ENCODE measurements at places on chromosomes 11 and 22.

GRCh38 chr11:64859542-64860414, 15.3 kb upstream of the CDC42BPG start:
- no peak for DNase-seq

DNA sequence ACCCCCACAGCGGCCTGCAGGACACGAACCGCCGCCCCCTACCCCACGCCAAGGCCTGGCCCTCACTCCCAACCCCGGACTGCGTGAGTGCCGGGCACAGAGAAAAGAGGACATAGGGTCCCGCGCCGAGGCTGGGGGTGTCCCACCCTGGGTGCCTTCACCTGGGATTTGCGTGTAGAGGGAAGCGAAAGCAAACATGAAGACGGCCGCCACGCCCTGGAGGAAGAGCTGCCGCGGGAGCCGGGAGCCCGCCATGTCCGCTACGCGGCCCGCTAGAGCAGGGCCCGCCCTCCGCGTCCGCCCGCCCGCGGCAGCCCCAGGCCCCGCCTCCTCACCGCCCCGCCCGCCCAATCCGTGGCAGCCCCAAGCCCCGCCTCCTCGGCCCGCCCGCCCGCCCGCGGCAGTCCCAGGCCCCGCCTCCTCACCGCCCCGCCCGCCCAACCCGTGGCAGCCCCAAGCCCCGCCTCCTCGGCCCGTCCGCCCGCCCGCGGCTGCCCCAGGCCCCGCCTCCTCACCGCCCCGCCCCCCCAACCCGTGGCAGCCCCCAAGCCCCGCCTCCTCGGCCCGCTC, at the start of gene LMF2:
TSS of gene LMF2 (minus strand) at position 282 of the 570 bp plus-strand sequence. CDS start at position 255, 27 bp downstream.
- DNase-seq = no peak

- no peak for DNase-seq
These were observed 118.8 kb downstream of the RRAS2 start for GRCh38 chr11:14240221-14240620.

DNA sequence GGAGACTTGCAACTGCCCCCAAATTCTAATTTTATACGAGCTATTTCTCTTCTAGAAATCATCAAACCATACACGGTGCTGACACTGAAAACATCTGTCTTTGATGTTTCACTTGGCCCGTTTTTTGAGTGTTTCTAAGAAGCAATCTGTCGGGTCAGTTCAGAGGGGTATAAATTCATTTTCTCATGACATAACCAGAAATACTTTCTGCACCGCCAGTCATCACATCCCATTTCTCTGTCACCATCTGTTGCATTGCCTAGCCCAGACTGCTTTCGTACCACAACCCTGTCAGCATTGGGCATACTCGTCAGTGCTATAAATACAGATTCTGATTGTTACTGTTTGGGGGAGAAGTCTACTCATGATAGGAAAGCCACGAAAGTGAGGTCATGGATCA, 63.1 kb upstream of the CCDC90B start:
- no peak for DNase-seq

- DNase-seq = peak; percentile 75
These were observed 497.2 kb downstream of the NTM start for GRCh38 chr11:131867457-131868257.

- no peak for DNase-seq
These were observed 34.7 kb upstream of the SEPTIN5 start for GRCh38 chr22:19679522-19680101.

GRCh38 chr11:121071846-121072450, 29.1 kb upstream of the TECTA start:
- no peak for DNase-seq

DNA sequence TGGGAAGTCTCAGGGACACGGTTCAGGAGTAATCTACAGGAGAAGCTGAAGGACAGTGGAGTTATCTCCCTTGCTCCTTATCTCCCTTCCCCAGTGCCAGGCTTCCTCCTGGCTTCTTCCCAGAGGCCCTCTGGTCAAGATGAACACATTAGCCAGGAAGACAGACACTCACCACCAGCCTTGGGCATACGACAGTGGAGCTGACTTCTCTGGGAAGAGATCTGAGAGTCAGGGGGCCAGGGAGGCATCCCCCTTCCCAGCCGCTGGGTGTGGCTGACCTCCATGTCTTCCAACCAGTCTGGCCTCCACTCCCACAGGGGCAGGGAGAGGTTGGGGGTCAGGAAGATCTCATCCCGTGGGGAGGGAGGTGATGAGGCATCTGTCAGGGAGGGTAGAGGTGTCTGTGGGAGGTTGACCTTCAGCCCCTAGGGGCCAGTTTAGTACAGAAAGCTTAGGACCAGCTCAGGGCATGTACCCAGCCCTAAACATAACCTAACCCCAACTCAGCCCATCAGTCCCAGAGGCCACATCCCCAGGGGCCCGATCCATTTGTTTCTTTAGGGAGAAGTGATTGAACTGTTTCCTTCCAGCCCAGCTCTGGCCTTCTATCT, 12.7 kb downstream of the ROBO4 start:
- DNase-seq = no peak

DNA sequence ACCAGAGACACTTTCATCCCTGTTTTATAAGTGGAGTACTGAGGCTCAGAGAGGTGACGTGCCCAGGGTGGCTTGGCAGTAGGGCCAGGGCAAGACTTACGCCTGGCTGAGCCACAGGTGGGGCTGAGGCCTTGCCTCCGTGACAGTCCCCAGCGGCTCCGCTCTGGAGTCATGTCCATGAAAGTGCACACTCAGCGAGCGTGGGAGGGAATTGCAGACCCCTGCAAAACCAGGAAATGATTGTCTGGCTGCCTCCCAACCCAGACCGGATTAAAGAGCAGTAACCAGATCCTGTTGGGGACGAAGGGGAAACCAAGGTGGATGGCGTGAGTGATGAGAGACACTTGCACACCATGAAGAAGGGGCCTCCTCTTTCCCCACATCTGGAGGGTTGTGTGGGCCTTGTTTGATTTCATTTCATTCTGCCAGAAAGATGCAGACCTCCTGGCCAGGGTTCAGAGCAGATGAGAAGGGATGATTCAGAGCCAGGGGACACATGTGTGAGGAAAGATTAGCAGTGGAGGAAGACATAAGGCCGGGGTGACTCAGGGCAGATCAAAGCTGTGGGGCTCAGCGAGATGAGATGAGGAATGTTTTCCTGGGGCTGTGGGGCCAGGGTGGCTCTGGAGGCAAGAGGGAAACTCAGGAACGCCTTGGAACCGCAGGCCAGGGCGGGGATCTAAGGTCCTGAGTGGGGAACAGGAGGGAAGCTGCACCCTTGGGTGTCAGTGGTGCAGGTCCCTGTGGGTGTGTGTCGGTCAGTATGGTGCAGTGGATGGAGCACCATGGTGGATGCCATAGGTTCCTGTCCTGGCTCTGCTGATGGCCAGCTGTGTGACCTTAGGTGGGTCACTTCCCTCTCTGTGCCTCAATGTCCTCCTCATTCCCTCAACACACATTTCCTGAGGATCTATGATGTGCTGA, 29.9 kb upstream of the LRRC32 start:
- DNase-seq = no peak

- peak; percentile 77 for DNase-seq
These were observed 1391.3 kb downstream of the TBC1D22A start for GRCh38 chr22:48153726-48154125.

DNA sequence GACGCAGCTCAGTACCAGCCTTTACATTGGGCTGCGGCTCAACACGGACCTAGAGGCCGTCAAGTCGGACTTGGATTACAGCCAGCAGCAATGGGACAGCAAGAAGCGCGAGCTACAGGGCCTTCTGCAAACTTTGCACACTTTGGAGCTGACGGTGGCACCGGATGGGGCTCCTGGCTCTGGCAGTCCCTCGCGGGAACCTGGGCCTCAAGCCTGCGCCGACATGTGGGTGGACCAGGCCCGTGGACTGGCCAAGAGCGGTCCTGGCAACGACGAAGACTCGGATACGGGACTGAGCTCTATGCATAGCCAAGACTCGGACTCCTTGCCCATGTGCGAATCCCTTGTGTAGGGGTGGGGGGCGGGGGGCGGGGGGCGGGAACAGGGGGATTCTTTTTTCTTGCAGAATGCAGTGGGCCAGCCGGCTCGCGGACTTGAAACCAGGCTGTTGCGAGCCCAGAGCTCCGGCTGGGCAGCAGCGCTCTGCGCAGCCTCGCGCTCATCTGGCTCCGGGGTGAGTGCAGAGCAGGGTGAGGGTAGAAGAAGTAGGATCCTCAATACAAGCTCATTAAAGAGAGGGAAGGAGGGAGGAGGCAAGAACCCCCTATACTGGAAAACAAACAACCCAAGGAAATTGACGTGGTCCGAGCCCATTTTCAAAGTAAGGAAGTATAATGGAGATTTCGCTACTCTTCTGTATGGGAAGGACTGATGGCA, 1.8 kb downstream of the RASSF10 start:
- DNase-seq = no peak

DNA sequence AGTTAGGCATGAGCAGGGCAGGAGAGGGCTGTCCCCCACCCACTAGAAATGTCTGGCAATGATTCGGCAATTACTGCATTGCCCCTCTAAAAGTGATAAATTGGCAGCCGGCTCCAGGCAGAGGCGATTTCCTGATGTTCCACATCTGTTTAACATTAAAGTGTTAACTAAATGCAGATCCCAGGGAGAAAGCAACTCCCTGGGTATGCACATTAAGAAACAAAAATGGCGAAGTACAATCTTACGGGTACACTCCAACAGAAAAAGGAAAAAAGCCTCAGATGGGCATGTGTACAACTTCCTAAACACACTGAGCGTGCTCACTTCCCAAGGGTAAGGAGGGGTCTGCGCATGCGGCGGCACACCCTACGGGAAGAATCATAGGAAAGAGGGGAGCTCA, 314.4 kb downstream of the CASP12 start:
- DNase-seq = no peak

DNA sequence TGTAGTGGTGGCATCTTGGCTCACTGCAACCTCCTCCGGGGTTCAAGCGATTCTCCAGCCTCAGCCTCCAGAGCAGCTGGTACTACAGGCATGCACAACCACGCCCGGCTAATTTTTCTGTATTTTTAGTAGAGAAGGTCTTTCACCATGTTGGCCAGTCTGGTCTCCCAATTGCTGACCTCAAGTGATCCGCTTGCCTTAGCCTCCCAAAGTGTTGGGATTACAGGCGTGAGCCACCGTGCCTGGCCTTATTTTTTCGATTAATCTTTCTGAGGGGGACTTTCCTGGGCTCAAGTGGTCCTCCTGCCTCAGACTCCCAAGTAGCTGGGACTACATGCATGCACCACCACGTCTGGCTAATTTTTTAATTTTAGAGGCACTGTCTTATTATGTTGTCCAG, 5.6 kb downstream of the SNU13 start:
- no peak for DNase-seq

- DNase-seq = no peak
These were observed 28.9 kb upstream of the ZBED5 start for GRCh38 chr11:10886652-10887250.

GRCh38 chr11:18248561-18248960, at the start of gene SAA2:
TSS of gene SAA2 (minus strand) at chr11:18248668. CDS start at chr11:18248011, 657 bp downstream.
- no peak for DNase-seq

DNA sequence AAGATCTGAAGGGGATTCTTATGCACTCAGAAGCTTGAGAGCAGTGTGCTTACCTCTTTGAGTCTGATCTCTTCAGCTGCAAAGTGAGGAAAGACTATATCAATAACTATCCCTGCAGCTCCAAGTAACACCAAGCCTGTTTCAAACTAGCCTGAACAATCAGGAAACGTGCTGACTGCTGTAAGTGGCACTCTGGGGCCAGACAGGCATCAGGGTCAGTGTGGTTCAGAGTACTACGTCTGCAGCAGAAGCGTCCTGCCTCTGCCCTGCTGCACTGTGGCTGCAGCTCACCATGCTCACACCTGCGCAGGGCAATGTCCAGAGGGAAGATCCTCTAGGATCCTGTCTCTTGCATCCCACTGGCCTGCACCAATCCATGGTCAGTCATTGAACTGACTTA, 25.5 kb upstream of the LINC01488 start:
- no peak for DNase-seq

DNA sequence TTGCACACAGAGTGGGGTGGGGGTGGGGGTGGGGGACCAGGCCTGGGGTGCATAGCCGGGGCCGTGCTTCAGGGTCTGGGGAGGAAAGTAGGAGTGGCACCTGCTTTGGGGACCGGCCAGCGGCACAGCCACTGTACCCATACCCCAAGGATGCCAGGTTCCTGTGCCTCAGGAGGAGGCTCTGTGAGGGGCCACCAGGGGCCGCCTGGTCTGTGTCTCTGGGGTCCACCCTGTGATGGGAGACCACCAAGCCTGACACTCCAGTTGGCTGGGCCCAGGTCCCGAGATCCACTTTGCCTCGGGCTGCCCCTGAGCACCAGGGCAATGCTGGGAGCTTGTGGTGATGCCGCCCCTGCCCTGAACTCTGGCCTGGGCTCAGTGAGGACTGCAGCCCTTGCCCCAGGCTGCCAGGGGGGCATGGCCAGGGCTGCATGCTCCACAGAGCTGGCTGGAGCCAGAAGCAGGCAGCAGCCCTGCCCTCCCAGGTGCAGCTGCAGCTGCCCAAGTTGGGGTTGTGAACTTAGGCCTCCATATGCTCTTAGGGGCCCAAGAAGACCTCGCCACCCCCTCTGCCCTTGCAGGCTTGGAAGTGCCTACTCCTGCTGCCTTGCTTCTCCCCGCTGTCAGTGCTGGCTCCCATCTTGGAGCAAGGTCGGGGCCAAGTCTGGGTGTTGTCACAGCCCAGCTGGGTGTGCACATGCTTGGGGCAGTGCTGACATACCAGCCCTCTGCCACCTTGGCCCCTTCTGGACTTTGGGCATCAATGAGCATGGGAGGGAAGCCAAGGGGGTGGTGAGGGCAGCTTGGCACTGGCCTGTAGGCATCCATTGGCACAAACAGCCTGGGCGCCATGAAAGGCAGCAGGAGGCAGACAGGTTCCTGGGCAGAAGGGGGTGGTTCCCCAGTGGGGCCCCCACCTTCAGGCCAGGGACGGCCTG, 123.3 kb upstream of the THY1 start:
- DNase-seq = no peak

DNA sequence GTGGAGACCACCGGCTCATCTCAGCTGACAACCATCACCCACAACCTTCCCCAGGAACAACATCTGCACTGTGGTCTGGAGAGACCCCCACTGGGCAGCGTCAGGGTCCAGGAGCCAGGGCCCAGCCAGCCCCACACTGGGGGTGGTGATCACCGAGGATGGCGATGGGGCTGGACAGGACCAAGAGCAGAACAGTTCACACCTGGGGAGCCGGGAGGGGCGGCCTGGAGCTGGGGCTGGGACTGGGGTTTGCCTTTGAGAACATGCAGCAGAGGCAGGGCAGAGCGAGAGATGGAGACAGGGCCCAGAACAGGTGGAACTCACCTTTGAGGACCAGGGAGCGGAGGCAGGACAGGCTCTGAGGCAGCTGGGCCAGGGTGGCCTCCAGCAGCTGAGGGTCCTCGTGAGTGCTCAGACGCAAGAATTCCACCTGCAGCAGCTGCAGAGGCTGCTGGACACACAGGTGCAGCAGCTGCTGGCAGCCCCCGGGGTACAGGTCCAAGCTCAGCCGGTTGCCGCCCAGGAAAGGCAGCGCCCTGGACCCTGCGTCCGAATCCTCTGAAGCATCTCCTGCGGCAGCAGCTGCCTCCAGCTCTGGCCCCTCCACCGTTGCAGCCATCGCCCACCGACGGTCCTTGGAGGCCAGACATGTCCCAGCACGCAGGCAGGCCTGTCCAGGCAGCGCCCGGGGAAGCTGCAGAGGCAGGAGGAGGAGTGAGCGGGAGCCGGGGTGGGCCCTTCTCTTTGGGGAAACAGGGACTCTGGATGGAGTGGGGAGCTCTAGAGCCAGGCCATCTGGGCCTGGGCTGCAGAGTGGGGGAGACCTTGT, 1.0 kb downstream of the PIDD1 start:
- peak; percentile 58 for DNase-seq

Data from COR-L47 (cell line).